ENCODE measurements at places on chromosomes 3 and 15.

GRCh38 chr3:52237657-52238172, 1.2 kb downstream of the TWF2 start:
- DNase-seq = no peak

DNA sequence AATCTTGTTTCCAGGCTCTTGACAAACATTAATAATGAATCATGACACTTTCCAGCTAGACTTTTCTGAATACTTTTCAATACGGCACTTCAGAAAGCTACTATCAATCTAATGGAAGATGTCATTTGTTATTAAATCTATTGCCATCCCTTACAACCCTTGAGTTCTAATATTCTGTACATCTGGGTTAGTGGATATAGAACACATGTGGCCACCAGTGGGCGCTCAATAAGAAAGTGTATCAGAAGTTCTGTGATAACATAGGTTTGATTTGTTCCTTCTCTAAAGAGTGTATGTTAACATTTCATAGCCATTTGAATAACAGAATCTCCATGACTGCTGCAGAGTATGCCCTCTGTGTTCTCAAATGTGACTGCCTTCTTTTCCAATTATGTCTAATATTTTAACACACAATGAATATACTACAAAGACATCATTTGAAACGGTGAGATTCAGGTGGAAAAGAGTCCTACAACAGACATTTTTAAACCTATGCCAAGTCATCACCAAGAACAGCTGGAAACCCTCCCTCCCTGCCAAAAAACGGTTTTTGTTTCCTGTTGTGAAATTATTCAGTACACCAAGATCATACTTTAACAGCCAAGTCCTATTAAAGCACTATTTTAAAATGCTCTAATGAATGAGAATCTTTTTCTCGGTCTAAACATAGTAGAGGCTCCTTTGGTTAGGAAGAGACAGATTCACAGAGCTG, 22.2 kb downstream of the ALDH1A2 start:
- peak; percentile 77 for DNase-seq

GRCh38 chr3:117322866-117323265, 613.3 kb downstream of the TUSC7 start:
- DNase-seq = peak; percentile 9

DNA sequence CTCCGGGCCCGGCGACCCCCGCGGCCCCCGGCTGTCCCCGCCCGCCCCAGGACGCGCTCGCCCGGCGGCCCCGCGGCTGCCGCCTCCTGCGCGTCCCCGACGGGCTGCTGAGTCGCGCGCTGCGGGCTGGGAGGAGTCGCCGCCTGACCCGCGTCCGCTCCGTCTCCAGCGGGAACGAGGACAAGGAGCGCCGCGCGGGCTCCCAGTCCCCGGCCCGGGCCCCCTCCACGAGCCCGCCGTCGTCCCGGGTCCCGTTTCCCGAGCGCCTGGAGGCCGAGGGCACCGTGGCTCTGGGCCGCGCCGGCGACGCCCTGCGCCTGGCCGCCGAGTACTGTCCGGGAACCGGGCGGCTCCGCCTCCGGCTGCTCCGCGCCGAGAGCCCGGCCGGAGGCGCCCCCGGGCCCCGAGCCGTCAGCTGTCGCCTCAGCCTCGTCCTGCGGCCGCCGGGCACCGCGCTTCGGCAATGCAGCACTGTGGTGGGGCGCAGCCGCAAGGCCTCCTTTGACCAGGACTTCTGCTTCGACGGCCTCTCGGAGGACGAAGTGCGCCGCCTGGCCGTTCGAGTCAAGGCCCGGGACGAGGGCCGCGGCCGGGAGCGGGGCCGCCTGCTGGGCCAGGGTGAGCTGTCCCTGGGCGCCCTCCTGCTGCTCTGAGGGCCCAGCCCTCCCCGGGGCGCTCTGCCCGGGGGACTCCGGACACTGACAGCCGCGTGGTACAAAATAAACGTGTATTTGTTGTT, 1.5 kb downstream of the C2CD4A start:
- DNase-seq = no peak

- DNase-seq = no peak
These were observed 774.7 kb downstream of the MECOM start for GRCh38 chr3:168888781-168889180.

GRCh38 chr3:98600412-98601095, 7.1 kb upstream of the CPOX start:
- no peak for DNase-seq

DNA sequence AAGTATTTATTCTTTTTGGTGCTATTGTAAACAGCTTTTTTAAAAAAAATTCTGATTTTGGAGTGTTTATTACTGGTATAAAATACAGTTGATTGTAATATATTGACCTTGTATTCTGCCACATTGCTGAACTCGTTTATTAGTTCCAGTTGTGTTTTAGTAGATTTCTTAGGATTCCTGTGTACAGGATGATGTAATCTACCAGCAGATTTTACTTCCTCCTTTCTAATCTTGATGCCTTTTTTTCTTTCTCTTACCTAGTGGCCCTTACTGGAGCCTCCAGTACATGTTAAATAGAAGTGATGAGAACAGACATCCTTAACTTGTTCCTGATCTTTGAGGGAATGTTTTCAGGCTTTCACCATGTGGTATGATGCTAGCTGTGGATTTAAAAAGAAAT, 70.4 kb upstream of the KY start:
- DNase-seq = peak; percentile 7

GRCh38 chr3:190183121-190183520, 62.4 kb upstream of the P3H2 start:
- DNase-seq = no peak

DNA sequence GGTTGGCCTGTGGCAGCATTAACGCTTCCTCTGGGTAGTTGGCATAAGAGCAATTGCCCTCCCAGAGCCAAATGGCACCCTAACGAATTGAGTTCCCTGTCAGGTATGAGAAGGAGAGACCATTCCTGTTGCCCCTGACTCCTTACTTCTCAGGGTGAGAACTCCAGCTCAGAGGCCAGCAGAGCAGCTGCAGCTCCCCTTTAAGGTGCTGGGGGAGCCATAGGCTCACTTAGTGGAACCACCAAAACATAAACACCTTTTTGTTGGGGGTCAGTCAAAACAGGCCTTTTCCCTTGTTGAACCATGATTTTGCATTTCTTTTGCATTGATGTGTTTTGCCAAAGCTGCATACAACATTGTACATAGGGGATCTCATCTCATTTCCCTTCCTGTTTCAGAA, 28.1 kb upstream of the LHFPL4 start:
- DNase-seq = no peak

GRCh38 chr3:64922213-64922612, 234.4 kb upstream of the ADAMTS9 start:
- DNase-seq = no peak

GRCh38 chr3:194886836-194887235, 201.2 kb downstream of the FAM43A start:
- DNase-seq = no peak

- no peak for DNase-seq
These were observed 12.6 kb downstream of the KPNA1 start for GRCh38 chr3:122502139-122502538.

GRCh38 chr3:195203606-195204005, 67.4 kb downstream of the XXYLT1 start:
- no peak for DNase-seq

GRCh38 chr3:114435386-114436115, 141.7 kb downstream of the TIGIT start:
- no peak for DNase-seq

- no peak for DNase-seq
These were observed 209.3 kb upstream of the SATB1 start for GRCh38 chr3:18634461-18634860.

GRCh38 chr3:161796780-161797179, 300.2 kb downstream of the OTOL1 start:
- no peak for DNase-seq

DNA sequence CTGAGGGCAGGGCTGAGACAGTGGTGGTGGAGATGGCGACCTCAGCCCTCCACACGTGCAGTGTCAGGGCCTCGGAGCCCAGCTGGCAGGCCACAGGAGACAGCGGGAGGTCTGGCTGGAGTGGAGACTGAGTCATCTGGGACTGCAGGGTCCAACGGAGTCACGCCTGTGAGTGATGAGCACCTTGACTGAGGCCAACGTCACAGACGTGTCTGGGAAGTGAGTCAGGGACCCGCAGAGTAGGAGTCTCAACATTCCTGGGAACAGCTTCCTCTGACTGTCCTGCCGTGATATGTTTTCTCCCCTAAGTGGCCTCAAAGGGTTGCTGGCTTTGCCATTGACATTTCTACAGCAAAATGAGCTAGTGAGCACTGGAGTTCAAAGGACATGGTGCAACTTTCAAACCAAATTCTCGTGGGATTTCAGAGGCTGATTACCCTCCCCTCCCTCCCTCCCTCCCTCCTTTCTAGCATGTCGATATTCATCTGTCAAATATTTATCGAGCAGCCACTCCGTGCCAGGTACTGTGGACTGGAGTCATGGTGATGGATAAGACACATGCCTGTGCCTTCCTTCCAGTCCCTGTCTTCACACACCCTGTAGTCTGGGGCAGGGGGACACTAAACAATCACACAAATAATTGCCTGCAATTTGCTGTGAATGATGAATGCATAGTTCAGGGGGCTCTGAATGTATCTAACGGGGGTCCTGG, 53.3 kb upstream of the AMOTL2 start:
- DNase-seq = no peak

- no peak for DNase-seq
These were observed 100.4 kb downstream of the CD47 start for GRCh38 chr3:107990433-107990832.

- DNase-seq = no peak
These were observed 599.5 kb downstream of the FHIT start for GRCh38 chr3:60651799-60652198.

GRCh38 chr15:91426412-91426811, 326.4 kb downstream of the SV2B start:
- no peak for DNase-seq

DNA sequence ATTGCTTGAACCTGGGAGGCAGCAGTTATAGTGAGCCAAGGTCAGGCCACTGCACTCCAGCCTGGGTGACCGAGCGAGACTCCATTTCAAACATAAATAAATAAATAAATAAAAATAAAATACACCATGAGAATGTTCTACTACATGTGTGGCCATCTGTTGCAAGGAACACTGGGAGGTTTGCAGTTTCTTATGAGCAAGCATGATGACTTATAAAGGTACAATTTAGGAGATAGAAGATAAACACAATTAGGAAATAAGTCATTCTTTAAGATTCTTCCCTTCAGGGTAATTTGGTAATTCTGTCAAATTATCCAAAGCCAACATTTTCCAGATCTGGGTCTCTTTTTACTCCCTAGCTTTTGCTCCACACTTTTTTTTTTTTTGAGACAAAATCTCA, 13.4 kb downstream of the HTR3C start:
- no peak for DNase-seq

- DNase-seq = peak; percentile 9
These were observed 47.3 kb upstream of the NR2C2 start for GRCh38 chr3:14899993-14900618.

GRCh38 chr3:130792246-130792645, 45.6 kb upstream of the PIK3R4 start:
- DNase-seq = no peak

Data from NAMALWA (cell line).